Astrocyte (in vitro differentiated cells and primary cell): ENCODE measurements at places on chromosomes 1 and 21. TPM values are rescaled to one million over a fixed set of nuclear protein-coding genes. Genes with fewer than 3 reads are reported as not detected.
A peak's percentile ranks its signal among the peaks of the same experiment; 100 is the strongest.

DNA sequence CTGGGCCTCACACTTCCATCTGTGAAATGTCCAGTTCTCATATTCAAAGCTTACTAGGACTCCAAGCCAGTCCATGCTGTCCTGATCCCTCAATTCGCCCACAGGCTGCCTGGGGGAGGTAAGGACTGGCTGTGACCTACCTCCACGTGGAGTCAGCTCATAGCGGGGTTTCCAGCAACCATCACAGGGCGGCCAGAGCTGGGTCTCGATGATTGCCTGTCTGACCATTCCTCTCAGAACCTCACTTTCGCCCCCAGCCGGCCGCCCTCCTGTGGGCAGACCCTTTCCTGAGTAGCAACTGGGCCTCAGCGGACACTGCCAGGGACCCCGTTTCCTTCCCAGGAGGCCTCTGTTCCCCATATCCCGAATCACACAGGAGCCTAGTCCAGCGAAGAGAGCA is 3.4 kb upstream of the RUNX3 start:
- no peak overlapping the region for H3K4me3 ChIP-seq
- no peak for DNase-seq
- H3K36me3 ChIP-seq = no peaks in the 10 kb centered on the region
- peaks cover 2% of the 10 kb centered on the region for H3K4me1 ChIP-seq

DNA sequence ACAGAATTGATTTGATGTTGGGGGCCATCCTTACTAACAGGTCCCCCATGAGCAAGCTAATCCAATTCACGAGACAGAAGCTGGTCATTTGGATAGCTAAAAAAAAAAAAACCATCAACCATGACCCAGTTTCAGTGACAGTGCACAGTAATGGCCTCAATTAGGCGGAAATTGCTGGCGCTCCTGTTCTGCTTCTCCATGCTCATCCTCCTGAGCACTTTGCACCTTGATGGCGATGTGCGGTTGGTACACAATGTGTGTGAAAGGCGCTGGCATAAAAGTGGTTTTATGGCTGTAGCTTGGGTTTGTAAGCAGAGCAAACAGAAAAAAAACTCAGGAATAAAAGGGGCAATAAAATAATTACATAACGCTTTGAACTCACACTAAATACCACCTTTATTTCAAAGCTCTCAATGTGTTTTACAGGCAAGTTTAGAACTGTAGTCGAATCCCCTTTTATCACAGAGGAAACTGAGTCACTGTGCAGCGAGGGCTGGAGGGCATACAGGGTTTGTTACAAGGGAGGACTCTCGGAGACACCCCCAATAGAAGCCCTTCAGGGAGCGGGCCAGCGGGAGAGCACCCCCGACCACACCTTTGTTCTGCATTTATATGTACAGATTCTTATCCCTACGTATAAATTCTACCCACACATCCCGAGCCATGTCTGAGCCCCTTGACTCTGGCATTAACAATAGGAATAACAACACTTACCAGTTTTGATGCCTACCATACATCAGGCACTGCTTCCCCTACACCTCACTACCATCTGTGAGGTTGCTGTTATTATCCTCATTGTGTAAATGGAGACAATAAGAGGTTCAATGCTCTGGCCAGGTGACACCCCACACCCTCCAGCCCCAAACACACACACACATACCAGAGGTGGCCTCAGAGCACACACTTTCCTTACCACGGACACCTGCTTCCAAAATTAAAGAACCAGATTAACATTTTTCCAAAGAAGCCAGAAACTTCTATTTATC is 213.5 kb upstream of the IRF2BP2 start:
- H3K27ac ChIP-seq = no peak overlapping the region
- no peaks in the 10 kb centered on the region for H3K27me3 ChIP-seq
- H3K4me3 ChIP-seq = no peak overlapping the region
- no peaks in the 10 kb centered on the region for H3K4me1 ChIP-seq
- H3K36me3 ChIP-seq = no peaks in the 10 kb centered on the region
- DNase-seq = no peak

GRCh38 chr1:228148935-228149405 is 760 bp upstream of the GJC2 start:
- no peaks in the 10 kb centered on the region for H3K27me3 ChIP-seq
- no peak overlapping the region for H3K4me3 ChIP-seq
- peaks cover 6% of the 10 kb centered on the region for H3K36me3 ChIP-seq
- no peak for DNase-seq

DNA sequence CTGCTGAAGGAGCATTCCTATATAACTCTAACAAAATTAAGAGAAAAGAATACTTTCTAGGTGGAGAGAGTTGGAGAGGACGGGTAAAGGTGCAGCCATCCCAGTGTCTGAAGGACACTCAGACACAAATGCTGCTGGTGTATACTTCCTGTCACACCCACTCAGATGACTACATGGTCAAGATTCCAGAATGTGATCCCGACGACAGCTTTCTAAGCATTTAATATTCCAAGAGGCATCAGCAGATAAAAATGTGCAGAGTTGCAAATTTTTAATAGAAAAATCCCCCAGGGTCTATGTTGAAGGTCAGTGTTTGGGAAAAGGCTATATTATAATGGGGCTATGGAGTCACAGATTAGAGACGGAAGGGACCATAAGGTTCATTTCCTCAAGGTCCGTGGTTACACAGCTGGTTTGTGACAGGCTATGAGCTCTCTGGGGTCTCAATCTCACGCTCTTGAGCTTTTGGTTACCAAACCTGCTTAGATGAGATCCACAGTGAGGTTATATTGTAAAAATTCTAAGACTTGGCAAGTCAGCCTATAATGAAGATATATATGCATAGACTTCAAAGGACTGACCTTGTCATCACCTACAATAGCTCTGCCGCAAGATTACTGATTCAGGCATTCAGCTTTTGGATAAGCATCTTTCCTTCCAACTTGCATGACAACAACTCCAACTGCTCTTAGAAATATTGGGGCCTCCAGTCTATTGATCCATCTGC is 35.1 kb downstream of the ZNF281 start:
- H3K27me3 ChIP-seq = no peaks in the 10 kb centered on the region
- peaks cover 50% of the 10 kb centered on the region for H3K4me1 ChIP-seq
- H3K4me3 ChIP-seq = peak overlapping the region; percentile 40
- peak overlapping the region; percentile 45 for H3K27ac ChIP-seq

DNA sequence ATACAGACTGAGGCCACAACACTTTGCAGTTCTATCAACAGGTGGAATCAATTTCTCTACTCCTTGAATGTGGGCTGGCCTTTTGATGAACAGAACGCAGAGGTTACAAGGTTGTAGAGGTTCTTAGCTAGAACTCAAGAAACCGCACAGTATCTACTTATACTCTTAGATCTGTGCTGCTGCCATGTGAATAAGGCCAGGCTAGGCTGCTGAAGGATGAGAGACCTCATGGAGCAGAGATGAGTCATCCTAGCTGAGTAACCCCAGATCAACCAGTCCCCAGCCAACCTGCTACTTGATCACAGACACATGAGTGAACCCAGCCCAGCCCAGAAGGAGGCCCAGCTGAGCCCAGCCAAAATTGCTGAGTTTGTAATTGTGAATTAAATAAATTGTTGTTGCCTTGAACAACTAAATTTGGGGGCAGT is 35.3 kb upstream of the BCAR3 start:
- H3K4me1 ChIP-seq = peaks cover 6% of the 10 kb centered on the region
- DNase-seq = no peak
- H3K27ac ChIP-seq = no peak overlapping the region
- no peaks in the 10 kb centered on the region for H3K36me3 ChIP-seq
- H3K27me3 ChIP-seq = no peaks in the 10 kb centered on the region

DNA sequence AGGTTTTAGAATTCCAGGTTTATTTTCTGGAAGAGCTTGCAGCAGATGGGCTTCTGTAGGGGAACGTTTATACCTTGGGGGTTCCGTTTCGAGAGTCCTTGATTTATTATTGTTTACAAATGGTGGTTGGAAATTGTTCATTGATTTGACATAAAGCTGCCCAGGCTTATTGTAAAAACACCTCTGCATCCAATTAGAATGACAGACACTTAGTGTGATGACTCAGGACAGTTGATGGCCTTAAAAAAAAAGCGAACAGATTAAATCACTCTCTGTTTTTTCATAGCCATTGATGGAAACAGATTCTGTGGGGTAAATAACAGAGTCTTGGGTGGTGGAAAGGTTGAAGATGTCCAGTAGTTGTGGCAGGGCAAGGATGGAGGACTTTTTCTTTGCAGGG is 35.4 kb downstream of the GALNT2 start:
- no peak overlapping the region for H3K4me3 ChIP-seq
- H3K27ac ChIP-seq = no peak overlapping the region
- H3K36me3 ChIP-seq = no peaks in the 10 kb centered on the region
- DNase-seq = no peak
- peaks cover 50% of the 10 kb centered on the region for H3K4me1 ChIP-seq

- H3K27me3 ChIP-seq = peaks cover 3% of the 10 kb centered on the region
- no peaks in the 10 kb centered on the region for H3K36me3 ChIP-seq
- H3K4me3 ChIP-seq = no peak overlapping the region
- H3K4me1 ChIP-seq = no peaks in the 10 kb centered on the region
- no peak overlapping the region for H3K27ac ChIP-seq
Measured at GRCh38 chr21:15592271-15592860, 137.4 kb upstream of the USP25 start.

DNA sequence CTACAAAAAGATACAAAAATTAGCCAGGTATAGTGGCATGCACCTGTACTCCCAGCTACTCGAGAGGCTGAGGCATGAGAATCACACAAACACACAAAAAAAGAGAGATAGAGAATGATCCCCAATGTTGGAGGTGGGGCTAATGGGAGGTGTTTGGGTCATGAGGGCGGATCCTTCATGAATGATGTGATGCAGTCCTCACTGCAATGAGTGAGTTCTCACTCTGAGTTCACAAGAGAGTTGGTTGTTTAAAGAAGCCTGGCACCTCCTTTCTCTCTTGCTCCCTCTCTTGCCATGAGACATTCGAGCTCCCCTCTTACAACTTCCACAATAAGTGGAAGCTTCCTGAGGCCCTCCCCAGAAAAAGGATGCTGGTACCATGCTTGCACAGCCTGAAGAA is 17.3 kb downstream of the KCNT2 start:
- H3K27me3 ChIP-seq = no peaks in the 10 kb centered on the region
- H3K36me3 ChIP-seq = no peaks in the 10 kb centered on the region
- no peak overlapping the region for H3K27ac ChIP-seq
- H3K4me1 ChIP-seq = no peaks in the 10 kb centered on the region

The WNT4 gene
- 0.91 and 1.2 TPM in 2 replicates for total RNA-seq

The TMPRSS15 gene
- total RNA-seq = not detected in 2 replicates

The ANXA9 gene
- total RNA-seq = not detected in 2 replicates

The GREM2 gene
- total RNA-seq = 0.14 and 0.50 TPM in 2 replicates

The CYP4Z1 gene
- not detected in 2 replicates for total RNA-seq

The IGSF21 gene
- not detected in 2 replicates for total RNA-seq
